ENCODE measurements at places on chromosomes 16 and 17.

- no peak for DNase-seq
Observed at GRCh38 chr17:34730816-34731215, 151.4 kb downstream of the TMEM132E start.

GRCh38 chr17:41539979-41540701 lies 12.0 kb upstream of the KRT19 start:
- no peak for DNase-seq

DNA sequence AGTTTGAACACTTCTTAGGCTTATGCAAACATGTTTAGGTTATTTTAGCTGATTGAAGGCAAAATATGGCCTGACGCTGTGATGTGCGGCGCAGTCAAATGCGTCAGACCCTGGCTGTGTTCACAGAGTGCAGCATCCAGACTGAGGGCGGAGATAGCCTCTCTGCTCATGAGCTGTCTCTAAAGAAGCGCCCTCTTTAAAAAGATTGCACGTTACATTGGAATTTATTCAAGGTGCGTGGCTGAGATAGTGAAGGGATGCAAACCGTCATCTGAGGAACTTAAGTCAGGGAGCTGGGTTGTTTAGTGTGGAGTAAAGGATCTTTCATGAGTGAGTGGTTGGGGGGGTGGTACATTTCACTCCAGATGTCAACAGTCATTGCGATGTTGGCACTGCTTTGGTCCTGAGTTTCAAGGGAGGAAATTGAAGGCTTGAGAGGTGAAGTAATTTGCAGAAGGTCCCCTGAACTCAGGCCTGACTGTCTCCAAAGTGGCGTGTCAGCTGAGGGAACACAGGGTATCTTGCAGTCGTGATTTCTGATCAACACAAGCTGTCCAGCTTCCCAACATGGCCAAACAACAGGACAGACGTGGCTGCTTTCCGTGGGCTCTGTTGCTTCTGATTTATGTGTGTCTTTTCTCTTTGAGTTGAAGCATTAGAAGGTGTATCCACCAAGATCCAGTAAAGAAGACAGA lies 33.4 kb downstream of the RPTOR start:
- DNase-seq, result no peak

GRCh38 chr17:71936977-71937376 lies 183.8 kb upstream of the SOX9 start:
- no peak for DNase-seq

- no peak for DNase-seq
Observed at GRCh38 chr16:80500116-80500859, 40.5 kb upstream of the DYNLRB2 start.

DNA sequence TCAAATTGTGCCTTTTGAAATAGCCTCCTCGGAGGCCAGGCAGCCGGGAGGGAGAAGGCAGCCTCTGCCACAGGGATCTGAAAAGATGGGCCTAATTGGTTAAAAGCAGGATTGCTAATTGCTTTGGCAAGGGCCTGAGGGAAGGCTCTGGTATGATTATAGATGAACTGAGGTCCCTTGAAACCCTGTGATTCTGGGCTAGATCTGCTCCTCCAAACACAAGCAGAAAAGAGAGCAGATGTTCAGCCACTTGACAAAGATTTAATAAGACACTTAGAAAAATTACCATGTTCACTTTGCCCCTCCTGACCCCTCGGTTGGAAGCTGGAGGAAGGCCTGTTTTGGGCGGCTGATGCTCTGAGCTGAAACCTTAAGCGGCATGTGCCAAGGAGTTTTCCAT lies 209.5 kb upstream of the MPHOSPH6 start:
- no peak for DNase-seq

DNA sequence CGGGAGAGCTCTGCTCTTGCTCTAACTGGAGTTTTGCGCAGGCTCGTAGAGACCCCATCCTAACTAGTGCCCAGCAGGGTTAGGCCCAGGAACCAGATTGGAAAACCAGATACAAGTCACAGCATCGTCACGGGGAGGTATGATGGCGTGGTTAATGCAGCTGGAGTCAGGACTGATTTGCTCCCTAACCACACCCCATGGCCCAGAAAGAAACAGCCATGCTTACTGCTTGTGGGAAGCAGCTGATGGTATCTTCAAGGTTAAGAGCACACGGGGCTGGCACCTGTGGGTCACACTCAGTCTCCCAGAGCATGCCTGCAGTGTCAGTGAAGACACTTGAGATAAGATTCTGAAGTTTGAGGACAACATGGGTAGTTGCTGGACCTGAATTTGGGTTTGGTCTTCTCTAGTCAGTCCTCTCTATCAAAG lies 60.2 kb downstream of the WIPI1 start:
- DNase-seq, result no peak

- no peak for DNase-seq
Observed at GRCh38 chr17:75754378-75755204, 10.4 kb downstream of the GALK1 start.

GRCh38 chr17:80789356-80789902 lies 202.2 kb upstream of the CHMP6 start:
- no peak for DNase-seq

All from neural crest cell (in vitro differentiated cells).